ENCODE measurements at places on chromosomes 3 and 15.

- no peak for DNase-seq
Observed at GRCh38 chr15:101062471-101063171, 143.5 kb downstream of the LRRK1 start.

GRCh38 chr3:134483195-134483900 lies 2.4 kb downstream of the ANAPC13 start:
- no peak for DNase-seq

DNA sequence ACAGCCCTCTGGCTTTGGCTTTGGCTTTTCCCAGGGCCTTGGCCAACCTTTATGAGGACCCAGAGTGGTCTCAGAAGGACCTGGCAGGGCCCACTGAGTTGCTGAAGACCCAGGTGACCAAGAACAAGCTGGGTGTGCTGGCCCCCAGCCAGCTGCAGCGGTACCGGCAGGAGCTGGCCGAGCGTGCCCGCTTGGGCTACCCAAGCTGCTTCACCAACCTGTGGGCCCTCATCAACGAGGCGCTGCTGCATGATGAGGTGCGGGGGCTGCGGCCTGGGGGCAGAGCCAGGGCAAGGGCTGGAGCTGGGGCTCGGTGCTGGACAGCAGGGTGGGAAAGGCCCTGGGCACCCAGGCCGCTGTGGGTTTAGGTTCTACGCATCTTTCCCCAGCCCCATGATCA lies 6.2 kb downstream of the PLA2G4B start:
- no peak for DNase-seq

DNA sequence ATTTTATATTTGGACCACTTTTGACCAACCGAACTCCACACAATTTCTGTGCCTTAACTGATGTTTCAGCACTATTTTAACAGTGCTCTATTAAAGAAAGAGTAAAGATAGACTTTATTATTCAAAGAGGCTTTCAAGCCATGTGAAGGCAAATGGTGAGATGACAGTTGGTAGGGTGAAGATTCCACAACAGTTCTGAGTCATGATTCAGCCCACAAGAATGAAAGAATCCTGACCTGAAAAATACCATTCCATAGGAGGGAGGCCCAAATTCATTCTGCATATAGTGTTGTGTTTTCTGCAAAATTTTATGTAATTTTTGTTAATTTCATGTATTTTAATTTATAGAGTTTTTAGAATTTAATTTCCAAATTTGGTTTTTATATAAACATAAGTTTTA lies 135.6 kb upstream of the STAC start:
- no peak for DNase-seq

DNA sequence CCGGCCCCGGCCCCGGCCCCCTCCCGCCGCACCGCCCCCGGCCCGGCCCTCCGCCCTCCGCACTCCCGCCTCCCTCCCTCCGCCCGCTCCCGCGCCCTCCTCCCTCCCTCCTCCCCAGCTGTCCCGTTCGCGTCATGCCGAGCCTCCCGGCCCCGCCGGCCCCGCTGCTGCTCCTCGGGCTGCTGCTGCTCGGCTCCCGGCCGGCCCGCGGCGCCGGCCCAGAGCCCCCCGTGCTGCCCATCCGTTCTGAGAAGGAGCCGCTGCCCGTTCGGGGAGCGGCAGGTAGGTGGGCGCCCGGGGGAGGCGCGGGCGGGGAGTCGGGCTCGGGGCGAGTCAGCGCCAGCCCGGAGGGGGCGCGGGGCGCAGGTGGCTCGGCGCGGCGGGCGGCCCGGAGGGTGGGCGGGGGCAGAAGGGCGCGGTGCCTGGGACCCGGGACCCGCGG lies 352 bp downstream of the CHRD start:
- no peak for DNase-seq

GRCh38 chr3:45976191-45977091 lies 19.2 kb downstream of the FYCO1 start:
- peak; percentile 12 for DNase-seq

GRCh38 chr3:123201223-123201556 lies 553 bp upstream of the SEC22A start:
- DNase-seq = no peak

DNA sequence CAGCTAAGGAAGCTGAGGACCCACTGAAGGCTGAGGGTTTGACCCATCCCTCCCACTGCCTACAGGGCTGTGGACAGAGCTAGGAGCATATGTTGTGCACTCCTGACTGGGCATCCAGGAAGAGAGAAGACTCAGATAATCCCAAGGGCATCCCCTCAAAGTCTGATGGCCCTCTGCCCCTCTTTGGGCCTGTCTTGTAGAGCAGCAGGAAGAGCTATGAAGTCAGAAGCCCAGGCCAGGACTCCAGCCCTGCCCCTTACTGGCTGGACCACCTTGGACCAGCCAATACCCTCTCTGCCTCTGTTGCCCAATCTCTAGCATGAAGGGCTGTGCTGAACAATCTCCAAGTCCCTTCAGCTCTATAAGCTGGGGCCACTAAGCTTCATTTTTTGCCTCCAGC lies 210.8 kb downstream of the RPLP1 start:
- no peak for DNase-seq

DNA sequence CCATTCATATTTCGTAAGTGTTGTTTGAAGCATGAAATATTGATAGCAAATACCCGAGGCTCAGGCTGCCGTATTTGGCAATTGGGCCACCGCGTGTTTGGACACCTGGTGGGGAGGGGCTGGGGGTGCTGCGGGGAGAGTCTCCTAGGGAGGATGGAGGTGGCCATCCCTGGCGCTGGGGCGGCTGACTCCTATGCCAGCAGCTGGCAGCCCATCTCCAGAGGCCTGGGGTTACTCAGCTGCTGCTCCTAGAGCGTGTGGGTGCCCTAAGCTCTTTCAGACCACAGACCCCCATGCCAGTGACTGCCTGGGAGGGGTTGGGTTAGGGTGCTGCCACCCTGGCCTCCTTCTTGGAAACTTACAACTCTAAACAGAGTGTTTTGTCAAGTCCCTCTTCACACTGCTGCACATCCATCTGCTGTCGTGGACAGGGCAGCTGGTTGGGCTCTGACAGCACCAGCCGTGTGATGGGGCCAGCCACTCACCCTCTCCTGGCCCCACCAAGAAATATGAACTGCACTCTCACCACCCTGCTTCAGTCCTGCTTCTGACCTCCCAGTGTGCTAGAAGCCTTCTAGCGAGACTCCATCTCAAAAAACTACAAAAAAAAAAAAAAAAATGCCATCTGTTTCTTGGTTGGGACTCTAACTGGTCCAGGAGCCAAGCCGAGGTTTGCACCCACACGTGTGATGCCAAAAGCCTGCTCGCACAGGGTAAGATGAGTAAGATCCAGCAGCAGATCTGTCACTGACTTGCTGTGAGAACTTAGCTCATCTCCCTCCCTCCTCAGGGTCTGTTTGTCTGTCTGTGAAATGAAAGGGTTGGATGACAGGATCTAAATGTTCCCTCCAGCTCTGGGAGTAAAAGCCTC lies 156.2 kb downstream of the MEGF11 start:
- no peak for DNase-seq

DNA sequence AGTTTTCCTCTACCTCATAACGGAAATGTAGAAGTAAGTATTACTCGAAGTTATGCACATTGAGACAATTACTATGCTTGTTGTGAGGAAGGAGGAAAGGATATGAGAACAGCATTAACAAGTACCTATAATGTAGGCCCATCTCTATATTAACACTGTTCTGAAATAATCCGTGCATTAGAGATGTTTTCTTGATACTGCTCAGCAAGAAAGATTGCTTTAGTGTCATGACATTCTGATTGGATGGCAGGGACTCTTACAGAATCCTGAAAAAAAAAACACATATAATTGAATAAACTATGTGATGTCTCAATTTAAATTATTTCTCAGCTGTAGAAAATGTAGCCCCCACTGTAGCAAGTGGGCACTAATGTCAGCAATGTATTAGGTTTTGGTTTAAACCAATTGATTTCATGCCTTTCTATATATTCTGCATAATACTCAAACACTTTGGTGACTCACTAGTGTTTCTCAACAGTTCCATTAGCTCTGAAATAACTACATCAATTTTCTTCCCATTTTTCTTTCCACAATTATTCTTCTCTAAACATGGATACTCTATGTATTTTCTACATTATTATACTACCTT lies 598.3 kb upstream of the BCHE start:
- DNase-seq = no peak

DNA sequence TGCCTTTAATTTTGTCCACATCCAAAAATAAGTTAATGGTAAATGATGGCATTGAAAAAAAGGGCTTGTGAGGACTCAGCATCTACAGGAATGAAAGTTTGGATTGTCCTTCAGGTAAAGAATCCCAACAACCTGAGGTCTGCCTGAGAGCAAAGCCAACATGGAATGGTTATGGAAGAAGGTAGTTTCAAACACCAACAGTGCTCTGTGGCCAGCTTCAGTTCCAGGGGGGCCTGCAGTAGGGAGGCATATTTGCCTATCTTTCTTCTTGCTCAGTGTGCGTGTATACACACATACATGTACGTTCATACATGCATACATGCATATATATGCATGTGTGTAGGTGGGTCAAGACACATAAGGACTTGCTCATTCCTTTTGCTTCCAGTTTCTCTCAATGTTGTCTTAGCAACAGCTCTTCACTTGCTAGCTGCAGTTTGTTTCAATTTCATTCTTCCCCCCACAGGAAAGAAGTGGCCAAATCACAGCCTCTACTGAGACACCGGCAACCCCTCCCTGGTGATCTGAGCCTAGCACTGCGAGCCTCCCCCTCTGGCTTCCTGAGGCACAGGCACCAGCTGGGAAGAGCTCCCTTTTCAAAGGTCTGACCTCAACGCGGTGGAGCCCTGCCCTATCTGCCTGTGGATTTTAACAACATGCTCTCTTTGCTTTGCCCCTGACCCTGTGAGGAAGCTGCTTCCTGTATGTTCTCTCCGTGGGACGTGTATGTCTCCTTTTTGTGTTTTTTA lies 146.2 kb downstream of the KLF13 start:
- peak; percentile 17 for DNase-seq

DNA sequence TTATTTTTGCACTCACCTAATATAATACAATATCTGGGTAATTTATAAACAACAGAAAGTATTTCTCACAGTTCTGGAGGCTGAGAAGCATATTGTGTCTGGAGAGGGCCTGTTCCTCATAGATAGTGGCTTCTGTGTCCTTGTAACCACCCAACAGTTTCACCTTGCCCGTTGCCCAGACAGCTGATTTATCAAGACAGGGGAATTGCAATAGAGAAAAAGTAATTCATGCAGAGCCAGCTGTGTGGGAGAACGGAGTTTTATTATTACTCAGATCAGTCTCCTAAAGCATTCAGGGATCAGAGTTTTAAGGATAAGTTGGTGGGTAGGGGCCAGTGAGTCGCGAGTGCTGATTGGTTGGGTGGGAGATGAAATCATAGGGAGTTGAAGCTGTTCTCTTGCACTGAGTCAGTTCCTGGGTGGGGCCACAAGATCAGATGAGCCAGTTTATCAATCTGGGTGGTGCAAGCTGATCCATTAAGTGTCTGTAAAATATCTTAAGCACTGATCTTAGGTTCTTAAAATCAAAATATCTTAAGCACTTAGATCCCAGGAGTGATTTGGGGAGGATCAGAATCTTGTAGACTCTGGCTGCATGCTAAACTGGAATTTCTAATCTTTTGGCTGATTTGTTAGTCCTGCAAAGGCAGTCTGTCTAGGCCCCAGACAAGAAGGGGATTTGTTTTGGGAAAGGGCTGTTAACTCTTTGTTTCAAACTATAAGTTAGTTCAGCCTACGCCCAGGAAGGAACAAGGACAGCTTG lies 33.9 kb upstream of the C15orf39 start:
- DNase-seq = no peak

DNA sequence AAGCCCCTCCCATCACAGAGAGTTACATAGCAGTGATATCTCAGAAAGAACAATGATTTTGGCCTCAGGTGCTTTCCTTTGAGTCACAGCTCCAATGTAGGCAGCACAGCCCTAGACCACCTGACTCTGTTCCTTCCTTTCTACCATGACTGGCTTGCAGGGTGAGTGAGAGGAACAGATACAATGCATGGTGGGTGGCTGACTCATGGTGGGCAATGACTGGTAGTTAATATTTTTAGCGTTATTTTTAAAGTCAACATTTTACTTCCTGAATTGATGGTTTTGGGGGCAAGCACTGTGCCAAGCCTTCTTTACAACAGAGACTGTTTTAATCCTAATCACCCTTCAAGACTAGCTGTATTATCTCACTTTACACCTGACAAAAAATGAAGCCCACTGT lies 32.8 kb upstream of the ST3GAL6 start:
- DNase-seq = no peak

GRCh38 chr3:147030274-147030673 lies 376.1 kb downstream of the ZIC4 start:
- DNase-seq = no peak

- no peak for DNase-seq
Observed at GRCh38 chr3:192636517-192637444, 90.6 kb downstream of the FGF12 start.

DNA sequence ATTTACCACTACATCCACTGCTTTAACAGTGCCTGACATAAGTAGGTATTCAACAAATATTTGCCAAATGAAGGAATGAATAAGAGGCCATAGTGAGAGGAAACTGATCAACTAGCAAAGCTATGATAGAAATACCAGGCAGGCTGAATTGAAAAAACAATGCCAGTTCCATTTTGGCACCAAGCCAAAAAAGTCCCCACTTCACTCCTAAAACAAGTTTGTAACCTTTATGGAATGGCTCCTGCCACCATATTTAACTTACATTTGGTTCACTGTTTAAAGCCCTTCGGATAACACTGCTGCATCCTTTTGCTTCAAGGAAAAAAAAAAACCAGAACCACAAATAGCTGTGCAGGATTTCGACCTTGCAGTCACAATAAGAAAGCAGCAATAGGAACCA lies 166.1 kb downstream of the FRMD5 start:
- no peak for DNase-seq

DNA sequence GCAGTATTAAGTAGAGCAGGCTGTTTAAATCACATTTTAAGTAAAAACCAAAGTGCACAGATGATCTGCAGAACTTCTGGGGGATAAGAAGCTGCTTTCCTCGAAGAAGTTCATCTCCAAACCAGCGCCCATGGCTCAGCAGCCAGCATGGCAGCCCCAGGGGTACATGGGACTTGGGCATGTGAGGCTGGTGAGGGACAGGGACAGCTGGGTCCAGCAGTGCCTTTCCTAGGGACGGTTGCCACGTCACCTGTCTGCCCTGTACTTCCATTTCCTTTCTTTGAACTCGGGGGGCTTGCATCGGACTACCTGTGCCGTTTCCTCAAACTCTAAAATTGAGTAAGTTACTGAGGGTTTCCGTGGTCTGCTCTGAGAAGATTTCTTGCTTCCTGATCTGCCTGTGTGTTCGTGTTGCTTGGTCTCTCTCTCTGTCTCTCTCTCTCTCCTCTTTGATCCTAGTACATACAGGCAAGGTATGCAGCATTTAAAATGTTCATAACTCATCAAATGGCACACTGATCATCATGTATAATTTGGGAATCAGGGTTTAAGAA lies 67.6 kb downstream of the IGF1R start:
- no peak for DNase-seq

GRCh38 chr15:89375093-89376005 lies 40.7 kb upstream of the POLG start:
- no peak for DNase-seq

GRCh38 chr3:144770915-144771351 lies 799.3 kb downstream of the DIPK2A start:
- no peak for DNase-seq

- DNase-seq = no peak
Observed at GRCh38 chr3:104526901-104527401, 839.8 kb upstream of the ALCAM start.

GRCh38 chr3:71130471-71131374 lies 452.8 kb downstream of the FOXP1 start:
- DNase-seq = peak; percentile 57

GRCh38 chr15:64681424-64682024 lies 93.9 kb downstream of the RBPMS2 start:
- no peak for DNase-seq

- DNase-seq = no peak
Observed at GRCh38 chr15:90036343-90036742, 35.2 kb downstream of the ZNF710 start.
